ENCODE measurements at places on chromosomes 11 and 22.

- no peak for DNase-seq
Measured at GRCh38 chr22:26828311-26828710, 170.9 kb downstream of the MIAT start.

GRCh38 chr11:44785856-44786607 lies 59.3 kb downstream of the TSPAN18 start:
- no peak for DNase-seq

- no peak for DNase-seq
Measured at GRCh38 chr22:30375312-30375849, 11.8 kb downstream of the RNF215 start.

- no peak for DNase-seq
Measured at GRCh38 chr11:85810521-85810870, 445 bp downstream of the SYTL2 start.

GRCh38 chr11:83543706-83544439 lies 257.7 kb upstream of the CCDC90B start:
- DNase-seq: no peak

DNA sequence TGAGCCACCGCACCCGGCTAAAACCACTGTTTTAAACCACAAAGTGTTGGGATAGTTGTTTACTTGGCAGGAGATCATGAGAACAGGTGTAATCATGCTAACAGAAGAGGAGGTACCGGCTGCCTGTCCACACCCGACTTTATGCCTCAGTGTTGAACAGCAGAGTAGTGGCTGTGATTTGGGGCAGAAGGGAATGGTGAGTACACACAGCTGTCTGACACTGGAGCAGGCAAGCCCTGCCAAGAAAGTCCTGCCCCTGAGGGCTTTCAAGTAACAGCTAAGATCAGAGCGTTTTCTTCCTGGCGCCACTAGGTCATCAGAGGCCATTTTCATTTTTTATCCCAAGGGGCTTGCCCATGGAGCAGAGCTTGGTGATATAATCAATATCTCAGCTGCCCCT lies 8.1 kb downstream of the CDKN1C start:
- DNase-seq: no peak

DNA sequence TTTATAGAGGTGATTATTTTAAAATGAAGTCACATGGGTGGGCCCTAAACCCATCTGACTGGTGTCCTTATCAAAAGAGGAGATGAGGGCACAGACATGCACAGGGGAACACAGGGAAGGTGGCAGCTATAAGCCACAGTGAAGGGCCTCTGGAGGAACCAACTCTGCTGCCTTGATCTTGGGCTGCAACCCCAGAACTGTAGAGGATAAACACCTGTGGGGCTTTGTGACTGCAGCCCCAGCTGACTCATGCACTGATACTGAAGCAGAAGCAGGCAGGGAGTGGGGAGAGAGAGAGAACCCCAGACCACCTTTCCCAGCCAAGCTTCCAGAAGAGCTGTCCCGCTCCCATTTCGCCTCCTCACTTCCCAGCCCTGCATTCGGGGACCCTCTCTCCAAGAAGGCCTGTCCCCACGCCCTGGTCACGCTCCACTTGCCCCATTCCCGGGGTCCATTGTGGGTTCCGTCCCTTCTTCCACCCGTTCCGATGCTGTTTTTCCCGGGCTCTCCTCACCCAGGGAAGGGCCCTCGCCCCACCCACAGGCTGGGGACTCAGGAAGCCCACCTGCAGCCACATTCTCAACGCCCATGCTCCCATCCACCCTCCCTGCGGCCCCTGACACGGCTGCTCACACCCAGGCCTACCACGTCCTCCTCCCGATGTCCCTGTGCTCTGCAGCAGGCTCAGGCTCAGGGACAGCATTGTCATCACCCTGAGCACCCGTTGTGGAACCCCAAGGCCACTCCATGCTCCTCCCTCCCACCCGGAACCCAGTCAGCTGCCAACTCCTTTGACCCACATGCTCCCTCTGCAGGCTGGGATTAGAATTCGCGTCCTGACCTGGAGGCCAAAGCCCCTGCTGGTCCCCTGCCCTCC lies 90.8 kb upstream of the SHANK2 start:
- DNase-seq: no peak

GRCh38 chr11:39374963-39375698 lies 2084.3 kb downstream of the LRRC4C start:
- no peak for DNase-seq

GRCh38 chr11:14967581-14968243 lies 4.4 kb downstream of the CALCA start:
- DNase-seq: no peak

GRCh38 chr11:32531528-32531927 lies 52.1 kb upstream of the EIF3M start:
- no peak for DNase-seq

GRCh38 chr11:123065621-123066020 lies 3.7 kb upstream of the HSPA8 start:
- DNase-seq: no peak

GRCh38 chr11:28615542-28615941 lies 507.4 kb downstream of the METTL15 start:
- no peak for DNase-seq

- DNase-seq: no peak
Measured at GRCh38 chr11:18527512-18527911, 770 bp upstream of the TSG101 start.

GRCh38 chr11:103948187-103948763 lies 88.2 kb upstream of the DDI1 start:
- no peak for DNase-seq

GRCh38 chr11:62694455-62695167 lies 5.3 kb upstream of the LRRN4CL start:
- peak; percentile 53 for DNase-seq

- DNase-seq: no peak
Measured at GRCh38 chr11:80362563-80363340, 921.9 kb upstream of the TENM4 start.

- DNase-seq: no peak
Measured at GRCh38 chr22:42344361-42344905, 74.0 kb upstream of the TCF20 start.

DNA sequence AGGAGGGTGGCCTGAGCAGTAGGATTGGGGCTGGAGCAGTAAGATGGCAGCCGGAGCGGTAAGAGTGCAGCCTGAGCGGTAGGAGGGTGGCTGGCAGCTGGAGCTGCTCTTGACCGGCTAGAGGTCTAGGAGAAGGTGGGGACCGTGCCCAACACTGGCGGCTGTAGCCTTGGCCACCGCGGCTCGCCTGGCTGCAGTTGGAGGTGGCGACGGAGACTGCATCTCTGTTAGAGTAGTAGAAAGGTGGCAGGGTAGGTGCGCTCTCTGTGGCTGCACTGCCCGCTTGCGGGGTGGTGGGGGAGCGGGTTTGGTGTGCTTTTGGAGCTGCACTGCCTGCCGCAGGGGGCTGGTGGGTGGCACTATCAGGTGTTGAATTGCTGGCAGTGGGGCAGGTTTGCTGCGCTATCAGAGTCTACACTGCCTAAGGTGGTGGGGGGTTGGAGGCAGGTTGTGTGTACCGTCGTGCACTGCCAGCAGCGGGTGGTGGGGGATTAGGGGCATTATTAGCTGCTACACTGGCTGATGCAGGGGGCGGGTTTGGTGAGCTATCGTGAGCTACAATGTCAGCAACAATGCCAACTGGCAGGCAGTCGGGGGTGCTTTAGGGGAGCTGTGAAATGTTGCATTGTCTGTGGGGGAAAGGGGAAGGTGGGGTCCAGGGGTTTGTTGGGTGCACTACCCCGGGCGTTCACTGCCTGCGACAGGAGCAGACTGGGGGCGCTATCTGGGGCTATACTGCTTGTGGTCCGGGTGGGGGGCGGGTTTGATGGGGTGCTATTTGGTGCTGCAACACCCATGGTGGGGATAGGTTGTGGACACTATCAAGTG lies 4461.3 kb upstream of the OR11H1 start:
- no peak for DNase-seq

- DNase-seq: no peak
Measured at GRCh38 chr11:96256215-96257011, 86.6 kb downstream of the MAML2 start.

DNA sequence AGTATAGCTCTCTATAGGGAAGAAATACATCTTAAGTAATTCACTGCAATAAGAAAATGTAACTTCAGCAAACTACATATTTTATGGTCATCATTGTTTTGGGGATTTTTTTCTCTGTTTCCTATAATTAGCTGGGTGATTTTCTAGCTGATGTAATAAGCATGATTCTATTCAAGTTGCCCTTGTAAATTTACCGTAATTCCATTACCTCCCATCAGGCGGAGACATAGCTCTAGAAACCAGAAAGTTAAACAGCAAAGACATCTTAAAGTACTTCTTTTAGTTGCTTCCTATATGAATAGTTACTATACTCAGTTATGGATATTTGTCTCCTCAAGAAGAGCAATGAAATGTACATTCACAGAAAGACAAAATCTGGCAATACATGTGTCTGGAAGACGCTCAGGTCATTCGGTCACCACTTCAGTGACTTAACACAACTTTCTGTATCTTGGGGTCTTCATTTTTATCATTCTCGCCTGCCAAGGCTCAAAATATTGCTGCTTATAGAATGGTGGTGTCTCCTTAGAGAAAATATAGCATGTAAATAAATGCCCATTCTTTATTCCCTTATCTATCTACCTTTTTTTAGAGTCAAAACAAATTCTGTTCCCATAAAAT lies 239.9 kb upstream of the ZC3H12C start:
- DNase-seq: no peak

DNA sequence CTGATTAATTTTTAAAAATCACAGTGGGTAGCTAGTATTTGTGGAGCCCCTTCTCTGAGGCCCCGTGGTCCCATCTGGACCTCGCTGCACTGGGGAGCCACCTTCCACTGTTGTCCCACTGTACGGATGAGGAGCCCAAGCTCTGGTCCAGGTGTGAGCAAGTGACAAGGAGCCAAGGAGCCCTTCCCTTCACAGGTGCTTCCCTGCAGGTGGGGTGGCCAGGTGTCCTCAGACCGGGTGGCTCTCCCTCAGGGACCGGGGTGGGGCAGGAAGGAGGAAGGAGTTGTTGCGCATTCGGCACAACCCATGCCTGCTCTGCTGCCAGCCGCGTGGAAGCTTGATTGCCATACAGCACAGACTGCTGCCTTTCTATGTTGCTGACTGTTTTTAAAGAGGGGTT lies 10.4 kb upstream of the SEPTIN5 start:
- no peak for DNase-seq

DNA sequence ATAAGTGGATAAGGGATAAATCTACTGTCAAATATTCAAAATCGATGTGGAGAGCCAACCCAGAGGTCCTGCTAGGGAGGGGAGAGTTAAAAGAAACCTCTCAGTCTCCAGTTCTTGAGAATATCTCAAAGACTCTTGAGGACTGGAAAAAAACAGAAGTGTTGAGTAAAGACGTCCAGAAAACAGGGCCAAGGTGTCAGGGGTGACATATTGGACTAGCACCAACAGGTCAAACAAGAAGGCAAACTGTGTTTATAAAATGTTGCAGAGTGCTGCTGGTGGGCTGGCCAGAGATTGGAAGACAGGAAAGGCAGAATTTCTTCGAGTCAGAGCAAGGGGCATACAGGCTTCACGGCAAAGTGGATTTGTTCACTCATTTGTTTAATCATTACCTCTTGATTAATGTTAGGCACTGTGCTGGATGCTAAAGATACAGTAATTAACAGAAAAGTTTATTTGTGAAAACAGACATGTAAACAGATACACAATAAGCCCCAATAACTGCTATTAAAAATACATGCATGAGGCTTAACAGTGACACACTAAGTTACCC lies 33.7 kb upstream of the SMPD1 start:
- no peak for DNase-seq

- DNase-seq: no peak
Measured at GRCh38 chr11:103332409-103332808, 223.2 kb downstream of the DYNC2H1 start.

Measured in NCI-H1930 (cell line).